Ascending aorta (tissue), 2 donors: ENCODE measurements at places on chromosomes 4 and X. TPM values are rescaled to one million over a fixed set of nuclear protein-coding genes. Genes with fewer than 3 reads are reported as not detected.

Gene AIFM1
- 0.75 TPM for total RNA-seq

- no peaks in the 10 kb centered on the region for H3K4me1 ChIP-seq
- DNase-seq = no peak
- H3K36me3 ChIP-seq = no peaks in the 10 kb centered on the region
- H3K27ac ChIP-seq = no peak overlapping the region
Observed at GRCh38 chr4:40241941-40242340, 45.1 kb downstream of the RHOH start.

DNA sequence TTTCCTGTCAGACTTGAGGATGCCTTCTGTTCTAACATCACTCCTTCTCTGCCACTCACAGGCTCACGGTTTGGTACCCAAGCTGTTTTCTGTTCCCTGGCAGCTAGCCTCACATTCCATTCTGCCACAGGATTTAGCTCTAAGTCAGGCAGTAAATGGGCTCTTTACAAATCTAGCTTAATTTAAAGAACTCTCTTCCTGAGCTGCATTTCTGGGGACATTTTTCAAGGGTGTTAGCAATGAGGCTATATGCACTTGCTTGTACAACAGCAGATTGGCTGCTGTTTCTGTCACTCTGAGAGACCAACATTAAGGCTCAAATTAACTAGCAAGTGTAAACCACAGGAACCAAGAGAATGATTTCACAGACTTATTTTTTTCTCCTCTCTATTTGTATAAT is 337.8 kb upstream of the NOCT start:
- no peaks in the 10 kb centered on the region for H3K27me3 ChIP-seq
- DNase-seq = no peak
- peaks cover 2% of the 10 kb centered on the region for H3K4me1 ChIP-seq
- no peak overlapping the region for H3K27ac ChIP-seq
- no peaks in the 10 kb centered on the region for H3K36me3 ChIP-seq
- no peak overlapping the region for H3K4me3 ChIP-seq

GRCh38 chr4:6576932-6577331 is 1.9 kb downstream of the MAN2B2 start:
- no peak for DNase-seq
- peaks cover 23% of the 10 kb centered on the region for H3K36me3 ChIP-seq
- no peak overlapping the region for H3K27ac ChIP-seq

Gene TKTL2
- not detected for total RNA-seq

- no peaks in the 10 kb centered on the region for H3K27me3 ChIP-seq
- H3K36me3 ChIP-seq = no peaks in the 10 kb centered on the region
- DNase-seq = no peak
- H3K27ac ChIP-seq = no peak overlapping the region
- H3K4me3 ChIP-seq = no peak overlapping the region
Observed at GRCh38 chr4:180962268-180962667, 1280.9 kb upstream of the TENM3 start.

DNA sequence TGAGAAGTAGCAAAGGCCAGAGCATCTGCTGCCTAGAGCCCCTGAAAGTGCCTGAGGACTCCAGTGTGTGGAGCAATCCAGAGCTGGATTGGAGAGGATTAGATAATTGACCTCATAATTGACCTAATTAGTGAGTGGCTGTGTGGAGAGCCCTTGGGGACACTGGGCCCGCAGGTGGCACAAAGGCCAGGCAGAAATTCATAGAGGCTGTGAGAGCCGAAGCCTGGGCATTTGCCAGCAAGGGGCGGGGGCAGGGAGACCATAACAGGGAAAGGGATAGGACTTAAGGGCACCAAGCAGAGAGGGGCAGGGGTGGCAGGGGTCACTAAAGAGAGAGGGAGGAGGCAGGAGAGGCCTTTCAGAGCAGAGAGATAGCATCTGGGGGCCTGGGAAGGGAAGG is 45.3 kb downstream of the EFNB1 start:
- DNase-seq = no peak
- H3K27me3 ChIP-seq = peaks cover 6% of the 10 kb centered on the region
- no peaks in the 10 kb centered on the region for H3K36me3 ChIP-seq
- no peak overlapping the region for H3K27ac ChIP-seq

DNA sequence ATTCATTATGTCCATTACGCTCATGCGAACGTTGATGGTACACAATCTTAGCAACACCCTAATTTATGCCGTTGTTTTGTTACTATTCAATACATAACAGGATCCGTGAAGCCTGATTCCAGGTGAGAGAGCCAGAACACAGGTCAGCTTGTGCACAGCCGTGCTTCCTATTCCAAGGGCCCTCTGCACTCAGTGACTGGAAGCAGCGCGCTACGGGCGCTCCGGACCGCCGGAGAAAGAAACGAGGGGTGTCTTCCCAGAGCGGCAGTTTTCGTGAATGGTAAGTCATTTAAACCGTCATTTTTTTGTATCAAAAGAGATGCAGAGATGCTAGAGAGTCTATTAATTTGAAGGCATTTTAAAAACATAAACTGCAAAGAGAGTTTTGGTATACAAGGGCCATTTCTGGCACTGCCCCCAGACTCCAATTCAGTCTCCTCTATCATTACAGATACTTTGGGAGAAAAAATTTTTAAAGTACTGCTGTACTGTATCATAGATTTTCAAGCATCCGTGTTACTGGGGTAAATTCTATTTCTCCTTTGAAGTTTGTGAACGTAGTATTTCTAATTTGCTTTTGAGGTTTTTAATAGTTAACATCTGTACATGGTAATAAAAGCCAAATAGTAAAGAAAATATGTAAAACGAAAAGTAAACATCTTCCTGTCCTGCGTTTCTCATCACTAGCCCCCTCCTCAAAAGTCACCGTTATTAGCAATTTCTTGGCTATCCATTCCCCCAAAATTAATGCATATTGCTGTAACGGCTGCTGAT is 6.6 kb downstream of the SLC25A5 start:
- H3K4me1 ChIP-seq = no peaks in the 10 kb centered on the region
- no peak for DNase-seq
- H3K27me3 ChIP-seq = no peaks in the 10 kb centered on the region
- peaks cover 11% of the 10 kb centered on the region for H3K36me3 ChIP-seq

Gene COL4A6
- under 0.01 TPM for total RNA-seq

DNA sequence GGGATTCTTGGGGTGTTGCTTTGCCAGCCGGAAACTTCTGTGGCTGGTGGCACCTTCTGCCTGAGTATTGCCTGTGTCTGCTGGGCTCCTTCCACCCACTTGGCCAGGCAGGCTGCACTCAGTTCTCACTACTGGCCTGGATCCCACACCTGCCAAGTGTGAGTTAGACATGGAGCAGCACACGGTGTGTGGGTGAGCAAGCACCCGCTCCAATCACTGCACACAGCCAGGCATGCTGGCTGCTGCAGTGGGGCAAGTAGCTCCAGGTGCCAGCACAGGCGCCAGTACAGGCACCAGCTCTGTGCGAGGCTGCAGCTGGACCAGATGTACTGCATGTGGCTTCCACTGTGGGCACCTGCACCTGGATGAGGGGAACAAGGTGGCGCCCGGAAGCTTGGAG is 23.9 kb downstream of the DCUN1D4 start:
- no peak overlapping the region for H3K27ac ChIP-seq
- no peaks in the 10 kb centered on the region for H3K4me1 ChIP-seq
- no peak overlapping the region for H3K4me3 ChIP-seq
- peaks cover 49% of the 10 kb centered on the region for H3K36me3 ChIP-seq
- no peak for DNase-seq
- no peaks in the 10 kb centered on the region for H3K27me3 ChIP-seq

DNA sequence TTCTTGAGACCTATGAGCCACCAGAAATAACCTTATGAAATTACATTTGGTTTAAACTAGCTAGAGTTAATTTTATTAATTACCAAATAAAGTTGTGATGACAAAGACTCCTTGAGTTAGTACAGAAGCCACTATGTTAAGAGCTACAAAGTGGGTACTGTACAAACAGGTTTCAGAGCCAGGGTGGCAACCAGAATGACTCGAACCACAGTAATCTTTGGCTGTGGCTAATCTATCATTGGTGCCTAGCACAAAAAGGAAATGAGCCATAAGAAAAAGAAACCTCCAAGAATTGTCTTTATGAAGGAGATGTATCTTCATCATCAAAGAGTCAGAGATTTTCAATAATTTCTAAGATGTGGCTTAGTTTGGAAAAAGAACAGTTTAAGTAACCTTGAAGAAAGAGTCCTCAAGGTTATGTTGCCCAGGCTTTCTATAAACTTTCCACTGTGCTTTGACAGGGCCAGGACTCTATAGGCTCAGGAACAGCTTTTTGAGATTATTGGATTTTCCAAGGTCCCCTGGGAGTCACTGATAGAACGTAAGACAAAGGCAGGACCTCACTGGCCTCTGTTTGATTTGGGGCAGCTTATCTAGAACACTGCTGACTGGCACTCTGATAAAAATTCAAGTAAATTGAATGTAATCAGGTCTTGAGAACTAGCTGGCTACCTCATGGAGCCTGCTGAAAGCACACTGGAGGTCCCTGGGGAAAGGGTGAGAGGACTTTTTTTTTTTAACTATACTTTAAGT is 777.7 kb downstream of the STIM2 start:
- no peaks in the 10 kb centered on the region for H3K27me3 ChIP-seq
- H3K4me1 ChIP-seq = no peaks in the 10 kb centered on the region
- DNase-seq = no peak
- H3K36me3 ChIP-seq = no peaks in the 10 kb centered on the region
- no peak overlapping the region for H3K4me3 ChIP-seq

DNA sequence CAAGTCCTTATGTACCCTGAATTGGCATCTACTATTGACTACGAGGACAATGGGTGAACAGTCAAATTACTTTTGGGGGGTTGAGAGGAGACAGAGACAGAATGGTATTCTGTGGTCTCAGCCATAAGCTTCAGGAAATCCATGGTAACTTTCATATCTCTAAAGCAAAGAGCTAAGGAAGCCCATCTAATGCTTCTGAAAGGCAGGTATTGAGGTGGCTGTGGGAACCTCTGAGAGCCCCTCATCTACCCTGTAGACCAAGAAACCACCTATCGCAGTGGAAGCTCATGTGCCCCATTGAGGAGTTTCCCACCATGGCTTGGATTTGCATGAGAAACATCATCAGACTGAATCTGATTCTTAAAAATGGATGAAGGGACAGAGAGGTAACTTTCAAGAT is 23.1 kb upstream of the BMP2K start:
- no peak for DNase-seq
- no peak overlapping the region for H3K27ac ChIP-seq
- H3K4me1 ChIP-seq = no peaks in the 10 kb centered on the region
- no peaks in the 10 kb centered on the region for H3K27me3 ChIP-seq
- H3K4me3 ChIP-seq = no peak overlapping the region

DNA sequence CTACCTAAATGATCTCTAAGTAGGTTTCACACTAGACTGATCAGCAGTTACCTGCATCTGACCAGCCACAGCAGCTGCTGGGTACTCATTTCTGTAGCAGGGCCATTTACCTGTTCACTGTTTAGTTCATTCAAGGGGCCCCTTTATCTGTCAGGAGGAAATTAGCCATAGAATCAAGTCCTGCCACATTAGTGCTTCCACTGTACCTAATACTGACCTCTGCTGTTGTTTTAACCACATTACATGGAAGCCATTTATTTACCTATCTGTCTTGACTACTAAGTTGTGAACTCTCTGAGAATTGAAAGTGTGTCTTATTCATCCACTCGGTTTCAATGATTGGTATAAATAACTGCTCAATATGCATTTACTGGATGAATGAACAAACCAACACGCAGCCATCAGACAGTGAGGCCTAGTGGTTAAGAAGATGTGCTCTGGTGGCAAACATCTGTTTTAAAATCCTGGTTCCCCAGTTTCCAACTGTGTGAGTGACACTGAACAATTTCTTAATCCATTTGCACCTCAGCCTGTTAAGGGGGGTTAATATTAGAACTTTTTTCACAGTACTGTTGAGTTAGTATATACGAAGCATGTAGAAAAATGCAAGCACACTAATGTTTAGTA is 30.0 kb upstream of the ANXA5 start:
- no peak overlapping the region for H3K4me3 ChIP-seq
- H3K27ac ChIP-seq = no peak overlapping the region
- H3K36me3 ChIP-seq = no peaks in the 10 kb centered on the region
- DNase-seq = no peak

DNA sequence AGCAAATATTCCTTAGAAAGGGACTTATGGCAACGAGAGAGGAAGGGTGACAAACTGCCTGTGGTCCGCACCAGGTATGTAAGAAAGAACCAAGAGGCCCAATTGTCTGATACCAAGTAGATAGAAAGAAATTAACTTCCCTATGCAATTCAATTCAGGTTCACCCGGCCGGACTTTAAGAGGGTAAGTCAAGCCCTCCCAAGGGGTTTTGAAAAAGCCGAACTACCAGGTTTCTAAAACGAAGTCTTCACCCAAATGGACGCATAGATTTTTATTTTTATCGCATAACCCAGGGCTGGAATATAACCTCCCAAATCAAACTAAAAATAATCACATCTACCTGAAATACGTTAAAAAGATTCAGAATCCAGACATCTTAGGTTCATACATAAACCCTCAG is 1.6 kb upstream of the MAB21L2 start:
- no peaks in the 10 kb centered on the region for H3K36me3 ChIP-seq
- H3K27ac ChIP-seq = peak overlapping the region; percentile 66
- H3K4me3 ChIP-seq = peak overlapping the region; percentile 27
- DNase-seq = no peak
- no peaks in the 10 kb centered on the region for H3K27me3 ChIP-seq
- H3K4me1 ChIP-seq = no peaks in the 10 kb centered on the region

Gene DCAF16
- total RNA-seq = 7.9 TPM

DNA sequence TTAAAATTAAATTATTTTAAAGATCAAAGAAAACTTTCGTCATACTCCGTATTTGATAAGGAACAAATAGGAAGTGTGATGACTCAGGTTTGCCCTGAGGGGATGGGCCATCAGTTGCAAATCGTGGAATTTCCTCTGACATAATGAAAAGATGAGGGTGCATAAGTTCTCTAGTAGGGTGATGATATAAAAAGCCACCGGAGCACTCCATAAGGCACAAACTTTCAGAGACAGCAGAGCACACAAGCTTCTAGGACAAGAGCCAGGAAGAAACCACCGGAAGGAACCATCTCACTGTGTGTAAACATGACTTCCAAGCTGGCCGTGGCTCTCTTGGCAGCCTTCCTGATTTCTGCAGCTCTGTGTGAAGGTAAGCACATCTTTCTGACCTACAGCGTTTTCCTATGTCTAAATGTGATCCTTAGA is at the start of gene CXCL8:
Gene CXCL8 (plus strand): TSS at position 217 of the 426 bp plus-strand sequence. CDS start 90 bp downstream, at position 307.
- DNase-seq = peak; percentile 10
- H3K27ac ChIP-seq = no peak within 1 kb of the TSS
- H3K27me3 ChIP-seq = no peaks in the 10 kb centered on the region
- no peaks in the 10 kb centered on the region for H3K36me3 ChIP-seq
- H3K4me3 ChIP-seq = no peak within 1 kb of the TSS
- H3K4me1 ChIP-seq = no peaks in the 10 kb centered on the region

- no peaks in the 10 kb centered on the region for H3K27me3 ChIP-seq
- DNase-seq = no peak
- peak overlapping the region; percentile 16 for H3K27ac ChIP-seq
- H3K4me1 ChIP-seq = no peaks in the 10 kb centered on the region
- H3K4me3 ChIP-seq = no peak overlapping the region
Observed at GRCh38 chr4:145930592-145930991, 8.0 kb downstream of the ZNF827 start.

DNA sequence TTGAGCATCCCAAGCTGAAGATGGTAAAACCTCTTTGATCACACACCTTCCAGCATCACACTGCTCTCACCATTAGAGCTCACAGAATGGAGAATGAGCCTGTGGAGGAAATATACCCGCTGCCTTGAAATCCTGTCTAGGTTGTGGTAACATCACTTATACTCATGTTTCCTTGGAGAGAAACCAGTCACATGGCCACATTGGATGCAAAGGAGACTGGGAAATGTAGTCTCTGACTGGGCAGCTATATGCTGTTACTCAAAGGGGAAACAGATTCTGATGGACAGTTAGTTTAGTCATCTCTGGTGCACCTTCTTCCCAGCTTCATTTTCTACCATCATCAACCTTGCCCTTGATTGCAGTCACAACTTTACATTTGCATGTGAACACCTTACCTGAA is 286.3 kb downstream of the ANKRD50 start:
- no peak overlapping the region for H3K4me3 ChIP-seq
- no peaks in the 10 kb centered on the region for H3K4me1 ChIP-seq
- no peak overlapping the region for H3K27ac ChIP-seq
